H9 (cell line): ENCODE measurements at places on chromosomes 2 and 18.

GRCh38 chr2:17190527-17190926, 327.7 kb downstream of the RAD51AP2 start:
- H3K36me3 ChIP-seq, result no peaks in the 10 kb centered on the region
- no peaks in the 10 kb centered on the region for H3K27me3 ChIP-seq
- no peak overlapping the region for H3K27ac ChIP-seq
- DNase-seq, result no peak

DNA sequence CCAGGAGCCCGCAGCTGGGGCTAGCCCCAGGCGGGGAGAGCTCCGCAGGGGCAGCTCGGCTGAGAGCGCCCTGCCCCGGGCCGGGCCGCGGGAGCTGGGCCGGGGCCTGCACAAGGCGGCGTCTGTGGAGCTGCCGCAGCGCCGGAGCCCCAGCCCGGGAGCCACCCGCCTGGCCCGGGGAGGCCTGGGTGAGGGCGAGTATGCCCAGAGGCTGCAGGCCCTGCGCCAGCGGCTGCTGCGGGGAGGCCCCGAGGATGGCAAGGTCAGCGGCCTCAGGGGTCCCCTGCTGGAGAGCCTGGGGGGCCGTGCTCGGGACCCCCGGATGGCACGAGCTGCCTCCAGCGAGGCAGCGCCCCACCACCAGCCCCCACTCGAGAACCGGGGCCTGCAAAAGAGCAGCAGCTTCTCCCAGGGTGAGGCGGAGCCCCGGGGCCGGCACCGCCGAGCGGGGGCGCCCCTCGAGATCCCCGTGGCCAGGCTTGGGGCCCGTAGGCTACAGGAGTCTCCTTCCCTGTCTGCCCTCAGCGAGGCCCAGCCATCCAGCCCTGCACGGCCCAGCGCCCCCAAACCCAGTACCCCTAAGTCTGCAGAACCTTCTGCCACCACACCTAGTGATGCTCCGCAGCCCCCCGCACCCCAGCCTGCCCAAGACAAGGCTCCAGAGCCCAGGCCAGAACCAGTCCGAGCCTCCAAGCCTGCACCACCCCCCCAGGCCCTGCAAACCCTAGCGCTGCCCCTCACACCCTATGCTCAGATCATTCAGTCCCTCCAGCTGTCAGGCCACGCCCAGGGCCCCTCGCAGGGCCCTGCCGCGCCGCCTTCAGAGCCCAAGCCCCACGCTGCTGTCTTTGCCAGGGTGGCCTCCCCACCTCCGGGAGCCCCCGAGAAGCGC, 15.0 kb upstream of the GMPPA start:
- DNase-seq, result no peak
- peaks cover 3% of the 10 kb centered on the region; the same call in 2 of the 3 replicates for H3K36me3 ChIP-seq
- H3K27me3 ChIP-seq, result peaks cover 19% of the 10 kb centered on the region; the same call in 1 of the 2 replicates
- H3K4me3 ChIP-seq, result peak overlapping the region; percentile 36

- DNase-seq, result peak; percentile 63
- H3K27ac ChIP-seq, result no peak overlapping the region
Measured at GRCh38 chr18:34809451-34810072, 99.5 kb downstream of the DTNA start.

- peaks cover 11% of the 10 kb centered on the region; the same call in 1 of the 2 replicates for H3K4me1 ChIP-seq
- no peak for DNase-seq
- no peak overlapping the region for H3K27ac ChIP-seq
- no peak overlapping the region for H3K4me3 ChIP-seq
Measured at GRCh38 chr2:235698028-235698427, 204.2 kb downstream of the AGAP1 start.

GRCh38 chr2:53515435-53516332, 251.9 kb upstream of the CHAC2 start:
- no peaks in the 10 kb centered on the region for H3K4me1 ChIP-seq
- H3K36me3 ChIP-seq, result no peaks in the 10 kb centered on the region
- no peak overlapping the region for H3K4me3 ChIP-seq
- no peak overlapping the region for H3K27ac ChIP-seq
- peak; percentile 48 for DNase-seq
- no peaks in the 10 kb centered on the region for H3K27me3 ChIP-seq

DNA sequence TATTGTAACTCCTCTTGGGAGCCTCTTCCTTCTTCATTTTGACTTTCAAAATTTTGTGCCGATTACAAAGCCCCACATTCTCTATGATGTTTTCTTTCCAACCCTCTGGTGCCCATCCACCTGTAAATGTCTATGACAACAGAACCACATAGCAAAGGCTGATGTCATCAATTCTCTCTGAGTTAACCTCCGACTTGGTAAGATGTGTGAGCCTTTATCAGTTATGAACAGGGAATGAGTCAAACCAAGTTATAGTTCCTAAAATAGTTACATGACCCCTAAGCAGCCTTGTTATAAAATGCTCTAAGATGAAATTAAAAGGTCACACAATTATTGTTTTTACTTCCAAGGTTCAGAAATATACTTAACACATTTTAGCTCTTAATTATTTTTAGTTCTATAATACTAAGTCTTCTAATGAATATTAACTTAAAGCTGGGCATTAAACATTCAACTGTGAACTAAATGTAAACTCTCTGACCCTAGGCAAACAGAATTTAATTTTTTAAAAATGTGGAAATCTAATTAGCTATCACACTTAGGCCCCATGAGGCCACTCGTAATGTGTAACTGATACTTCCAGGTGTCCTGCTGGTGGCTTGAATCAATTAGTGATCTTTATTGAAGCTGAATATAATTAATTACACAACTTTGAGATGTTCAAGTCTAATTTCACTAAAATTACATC, 102.3 kb upstream of the CYRIA start:
- no peaks in the 10 kb centered on the region for H3K36me3 ChIP-seq
- H3K4me1 ChIP-seq, result no peaks in the 10 kb centered on the region
- DNase-seq, result no peak

- no peak overlapping the region for H3K27ac ChIP-seq
- H3K36me3 ChIP-seq, result no peaks in the 10 kb centered on the region
- no peaks in the 10 kb centered on the region for H3K27me3 ChIP-seq
- peaks cover 5% of the 10 kb centered on the region; the same call in 1 of the 2 replicates for H3K4me1 ChIP-seq
Measured at GRCh38 chr2:204108330-204108751, 171.8 kb downstream of the ICOS start.

GRCh38 chr2:118095610-118096009, 7.3 kb downstream of the INSIG2 start:
- no peaks in the 10 kb centered on the region for H3K4me1 ChIP-seq
- no peak overlapping the region for H3K4me3 ChIP-seq
- no peak for DNase-seq
- H3K36me3 ChIP-seq, result peaks cover 3% of the 10 kb centered on the region; the same call in 2 of the 3 replicates

DNA sequence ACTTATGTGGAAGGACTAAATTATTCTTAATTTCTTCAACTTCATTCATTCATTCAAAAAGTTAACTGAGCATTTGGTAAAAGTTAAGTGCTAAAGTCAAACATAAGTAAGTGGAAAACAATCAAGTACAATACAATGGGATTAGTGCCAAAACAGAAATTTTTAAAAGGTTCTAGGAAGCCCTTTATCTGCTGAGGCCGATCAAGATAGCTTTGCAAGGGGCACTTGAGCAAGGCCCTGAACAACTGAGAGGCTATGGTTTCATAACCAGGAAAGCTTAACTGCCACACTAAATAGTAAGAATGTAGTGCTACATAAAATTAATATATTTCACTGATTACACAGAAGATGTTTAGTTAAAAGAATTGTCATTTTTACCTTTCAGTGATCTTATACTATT, 76.5 kb downstream of the NOL10 start:
- H3K36me3 ChIP-seq, result no peaks in the 10 kb centered on the region; the same call in 2 of the 3 replicates
- no peak overlapping the region for H3K4me3 ChIP-seq
- no peak overlapping the region for H3K27ac ChIP-seq
- no peak for DNase-seq

GRCh38 chr2:218447072-218447471, 28.1 kb downstream of the VIL1 start:
- no peaks in the 10 kb centered on the region for H3K27me3 ChIP-seq
- H3K36me3 ChIP-seq, result peaks cover 20% of the 10 kb centered on the region
- H3K27ac ChIP-seq, result no peak overlapping the region
- no peak overlapping the region for H3K4me3 ChIP-seq
- DNase-seq, result no peak

DNA sequence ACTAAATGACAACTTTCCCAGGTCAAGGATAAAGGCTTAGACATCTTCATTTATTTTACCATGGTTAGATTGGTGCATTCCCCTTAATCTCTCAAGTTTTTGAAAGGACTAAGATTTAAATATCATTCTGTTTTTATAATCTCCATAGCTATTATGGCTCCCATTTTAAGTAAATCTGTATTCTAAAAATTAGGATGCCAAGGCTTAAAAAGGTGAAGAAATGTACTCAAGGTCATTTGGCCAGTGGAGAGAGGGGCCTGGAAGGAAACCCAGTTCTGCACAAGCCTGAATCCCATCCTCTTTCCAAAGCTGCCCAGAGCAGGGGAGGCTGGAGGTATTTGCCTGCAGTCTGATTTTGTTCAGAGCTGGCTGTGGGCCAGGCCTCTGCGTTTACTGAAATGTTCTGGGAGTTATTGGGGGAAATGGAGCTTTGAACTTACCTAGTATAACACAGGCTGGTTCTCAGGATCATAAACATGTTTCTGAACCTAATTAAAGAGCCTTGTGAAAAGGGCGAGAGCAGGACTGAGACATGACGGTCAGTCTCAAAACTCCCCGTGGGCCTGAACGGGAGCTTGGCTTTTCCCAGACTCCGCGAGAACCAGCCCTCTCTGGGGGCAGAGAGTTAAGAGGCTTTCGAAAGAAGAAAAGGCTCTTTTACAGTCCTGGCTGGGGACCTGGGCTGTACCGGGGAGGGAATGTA, 85.6 kb downstream of the DDX1 start:
- H3K27me3 ChIP-seq, result no peaks in the 10 kb centered on the region
- H3K36me3 ChIP-seq, result peaks cover 27% of the 10 kb centered on the region
- H3K4me1 ChIP-seq, result no peaks in the 10 kb centered on the region; the same call in 1 of the 2 replicates
- H3K27ac ChIP-seq, result no peak overlapping the region

DNA sequence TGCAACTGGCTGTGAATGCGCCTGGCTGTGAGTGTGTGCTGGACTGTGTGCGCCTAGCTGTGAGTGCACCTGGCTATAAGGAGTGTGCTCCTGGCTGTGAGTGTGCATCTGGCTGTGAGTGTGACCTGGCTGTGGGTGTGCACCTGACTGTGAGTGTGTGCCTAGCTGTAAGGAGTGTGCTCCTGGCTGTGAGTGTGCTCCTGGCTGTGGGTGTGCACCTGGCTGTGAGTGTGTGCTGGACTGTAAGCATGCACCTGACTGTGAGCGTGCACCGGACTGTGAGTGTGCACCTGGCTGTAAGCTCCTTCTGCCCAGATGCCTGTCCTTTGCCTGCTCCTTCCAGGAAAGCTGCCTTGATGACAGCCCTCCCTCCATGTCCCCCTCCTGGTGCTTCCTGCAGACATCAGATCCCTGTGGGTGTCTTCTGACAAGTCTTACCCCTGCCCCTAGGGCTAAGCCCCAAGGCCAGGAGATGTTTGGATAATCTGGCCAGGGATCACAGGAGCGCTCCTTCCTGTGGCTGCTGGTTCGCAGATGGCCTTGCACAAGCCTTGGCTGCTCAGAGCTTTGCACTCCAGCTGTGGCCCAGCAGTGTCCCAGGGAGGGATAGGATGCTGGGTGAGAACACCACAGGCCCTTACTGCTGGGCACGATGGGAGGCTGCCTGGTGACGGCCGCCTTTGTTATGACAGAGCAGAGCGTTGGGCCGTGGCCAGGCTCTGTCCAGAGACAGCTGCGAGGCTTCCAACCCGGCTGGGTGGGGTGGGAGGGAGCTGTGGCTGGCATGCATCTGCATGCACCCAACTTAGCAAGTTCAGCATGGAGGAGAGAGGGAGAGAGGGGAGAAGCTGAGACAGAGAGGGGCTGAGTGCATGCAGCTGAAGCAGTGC, 89.9 kb downstream of the GLI2 start:
- no peak overlapping the region for H3K27ac ChIP-seq
- H3K27me3 ChIP-seq, result no peaks in the 10 kb centered on the region
- peaks cover 10% of the 10 kb centered on the region for H3K36me3 ChIP-seq
- H3K4me3 ChIP-seq, result no peak overlapping the region
- H3K4me1 ChIP-seq, result peaks cover 13% of the 10 kb centered on the region; the same call in 1 of the 2 replicates

- DNase-seq, result peak; percentile 45
- no peak overlapping the region for H3K27ac ChIP-seq
- H3K36me3 ChIP-seq, result no peaks in the 10 kb centered on the region
- no peak overlapping the region for H3K4me3 ChIP-seq
- no peaks in the 10 kb centered on the region for H3K27me3 ChIP-seq
Measured at GRCh38 chr2:1593371-1594122, 150.8 kb downstream of the PXDN start.

DNA sequence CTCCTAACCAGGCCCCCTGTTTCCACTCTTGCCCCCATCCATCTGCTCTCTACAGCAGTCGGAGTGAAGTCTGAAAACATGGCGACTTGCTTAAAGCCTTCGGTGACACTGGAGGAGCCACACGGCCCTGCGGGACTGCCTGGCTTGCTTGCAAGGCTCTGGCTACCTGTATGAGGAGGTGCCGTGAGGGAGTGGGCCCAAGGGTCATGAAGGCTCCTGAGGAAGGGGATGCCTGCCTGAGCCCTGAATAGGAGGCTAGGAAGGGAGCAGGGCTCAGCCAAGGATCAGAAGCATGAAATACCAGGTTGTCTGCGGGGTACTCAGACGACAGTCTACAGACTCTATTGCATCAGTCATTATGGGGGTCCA, 75.4 kb downstream of the EMX1 start:
- no peaks in the 10 kb centered on the region for H3K27me3 ChIP-seq
- DNase-seq, result no peak
- no peak overlapping the region for H3K27ac ChIP-seq
- no peak overlapping the region; the same call in 2 of the 3 replicates for H3K4me3 ChIP-seq

GRCh38 chr2:196361606-196362326, 190.4 kb upstream of the STK17B start:
- no peak overlapping the region for H3K4me3 ChIP-seq
- H3K27ac ChIP-seq, result no peak overlapping the region
- DNase-seq, result no peak
- no peaks in the 10 kb centered on the region for H3K4me1 ChIP-seq

GRCh38 chr2:238081561-238081960, 18.6 kb upstream of the ESPNL start:
- peaks cover 84% of the 10 kb centered on the region for H3K36me3 ChIP-seq
- H3K27ac ChIP-seq, result no peak overlapping the region
- H3K27me3 ChIP-seq, result no peaks in the 10 kb centered on the region

DNA sequence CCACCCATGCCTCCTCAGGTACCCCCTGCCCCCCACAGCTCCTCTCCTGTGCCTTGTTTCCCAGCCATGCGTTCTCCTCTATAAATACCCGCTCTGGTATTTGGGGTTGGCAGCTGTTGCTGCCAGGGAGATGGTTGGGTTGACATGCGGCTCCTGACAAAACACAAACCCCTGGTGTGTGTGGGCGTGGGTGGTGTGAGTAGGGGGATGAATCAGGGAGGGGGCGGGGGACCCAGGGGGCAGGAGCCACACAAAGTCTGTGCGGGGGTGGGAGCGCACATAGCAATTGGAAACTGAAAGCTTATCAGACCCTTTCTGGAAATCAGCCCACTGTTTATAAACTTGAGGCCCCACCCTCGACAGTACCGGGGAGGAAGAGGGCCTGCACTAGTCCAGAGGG, 803 bp upstream of the DES start:
- H3K27me3 ChIP-seq, result no peaks in the 10 kb centered on the region; the same call in 1 of the 2 replicates
- peaks cover 13% of the 10 kb centered on the region; the same call in 1 of the 2 replicates for H3K4me1 ChIP-seq
- H3K4me3 ChIP-seq, result no peak overlapping the region
- H3K27ac ChIP-seq, result no peak overlapping the region
